A172 (cell line): ENCODE measurements at places on chromosomes 3 and 15.

DNA sequence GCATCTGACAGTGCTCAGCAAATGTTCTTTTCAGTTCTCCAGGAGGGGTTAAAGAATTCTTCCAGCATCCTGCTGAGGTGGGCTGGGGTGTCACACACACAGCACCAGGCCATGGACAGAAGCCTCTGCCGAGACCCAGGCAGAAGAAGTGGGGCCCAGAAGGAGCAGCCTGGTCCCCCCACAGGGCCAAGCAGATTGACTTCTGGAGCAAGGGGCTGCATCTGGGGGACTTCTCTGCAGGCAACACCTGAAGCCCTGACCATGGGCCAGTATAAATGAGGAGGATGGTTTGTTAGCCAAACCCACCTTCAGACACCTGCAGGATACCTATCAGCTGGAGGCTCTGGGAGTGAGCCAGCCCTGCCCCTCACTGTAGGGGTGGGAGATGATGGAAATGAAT, 16.2 kb upstream of the TMEM40 start:
- DNase-seq, result no peak

- DNase-seq, result no peak
Observed at GRCh38 chr15:79924379-79924778, 27.6 kb upstream of the MTHFS start.

DNA sequence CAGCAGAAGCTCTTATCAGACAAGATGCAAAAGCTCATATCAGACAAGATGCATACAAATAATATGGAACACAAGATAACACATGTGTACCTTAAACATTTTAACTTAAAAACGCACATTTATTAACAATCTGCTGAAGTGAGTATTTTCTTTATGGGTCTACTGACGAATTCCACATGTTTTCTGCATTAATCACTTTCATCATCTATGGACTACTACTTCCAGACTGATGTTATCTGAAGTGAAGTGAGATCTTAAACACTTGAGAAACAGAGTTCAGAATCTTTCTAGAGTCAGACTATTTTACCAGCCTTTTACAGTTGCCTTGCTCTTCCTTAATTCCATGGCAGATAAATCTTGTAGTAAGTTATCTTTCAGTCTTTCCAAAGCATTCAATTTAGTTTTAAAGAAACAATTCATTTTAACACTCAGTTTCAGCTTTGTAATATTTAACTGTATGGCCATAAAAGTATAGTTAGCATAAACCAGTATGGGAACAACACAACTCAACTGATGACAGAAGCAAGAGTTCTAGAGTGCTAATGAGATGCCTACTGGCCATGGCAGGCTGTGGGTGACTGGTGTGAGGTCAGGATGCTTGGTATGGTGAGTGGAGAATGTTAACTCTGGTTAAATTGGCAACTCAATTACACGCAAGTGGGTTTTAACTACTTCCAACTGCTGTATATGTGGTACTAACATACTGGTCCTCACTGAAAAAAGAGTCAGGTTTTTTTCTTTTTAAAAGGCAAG, 9.8 kb downstream of the CMTM6 start:
- no peak for DNase-seq

- no peak for DNase-seq
Observed at GRCh38 chr3:15120986-15121385, 22.0 kb upstream of the RBSN start.

DNA sequence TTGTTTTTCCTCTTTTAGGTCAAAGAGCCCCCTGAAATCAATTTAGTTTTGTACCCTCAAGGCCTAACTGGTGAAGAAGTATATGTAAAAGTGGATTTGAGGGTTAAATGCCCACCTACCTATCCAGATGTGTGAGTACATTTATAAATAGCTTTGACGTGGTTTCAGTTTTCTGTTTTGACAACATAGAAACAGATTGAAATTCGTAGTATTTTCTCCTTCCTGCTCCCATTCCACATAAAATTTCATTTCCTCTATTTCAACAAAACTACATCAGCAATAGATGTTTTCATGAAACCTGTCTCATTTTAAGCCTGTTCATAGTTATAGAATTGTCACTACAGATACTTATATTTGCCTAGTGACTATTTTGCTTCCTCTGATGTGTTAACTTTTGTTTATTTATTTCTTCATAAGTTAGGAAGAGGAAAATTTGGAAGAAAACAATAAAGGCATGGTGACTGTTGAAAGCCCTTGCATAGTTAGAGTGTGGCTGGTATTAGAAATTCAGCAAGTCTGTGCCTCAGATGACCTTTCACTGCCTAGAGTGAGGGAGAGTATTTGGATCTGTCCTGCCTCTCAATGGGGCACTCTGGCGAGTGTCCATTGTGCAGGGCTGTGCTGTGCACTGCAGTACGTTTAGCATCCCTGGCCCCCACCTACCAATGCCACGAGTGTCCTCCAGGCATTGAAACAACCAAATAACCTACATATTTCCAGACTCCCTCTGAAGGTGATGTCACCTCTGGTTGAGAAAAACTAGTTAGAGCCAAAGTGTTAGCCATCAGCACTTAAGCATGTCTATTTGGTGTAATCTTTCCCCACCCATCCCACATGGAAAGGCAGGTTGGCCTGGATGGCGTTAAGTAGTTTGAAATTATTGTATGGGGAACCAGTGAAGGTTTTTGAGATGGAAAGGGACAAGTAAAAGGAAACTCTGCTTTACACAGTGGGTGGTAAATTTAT, 5.9 kb downstream of the EIF2AK4 start:
- no peak for DNase-seq

GRCh38 chr15:47870300-47870955, 153.1 kb downstream of the SEMA6D start:
- DNase-seq, result no peak

- no peak for DNase-seq
Observed at GRCh38 chr3:187382609-187383151, 14.5 kb downstream of the RTP4 start.

GRCh38 chr3:33007776-33008175, 56.3 kb downstream of the CCR4 start:
- DNase-seq, result no peak

DNA sequence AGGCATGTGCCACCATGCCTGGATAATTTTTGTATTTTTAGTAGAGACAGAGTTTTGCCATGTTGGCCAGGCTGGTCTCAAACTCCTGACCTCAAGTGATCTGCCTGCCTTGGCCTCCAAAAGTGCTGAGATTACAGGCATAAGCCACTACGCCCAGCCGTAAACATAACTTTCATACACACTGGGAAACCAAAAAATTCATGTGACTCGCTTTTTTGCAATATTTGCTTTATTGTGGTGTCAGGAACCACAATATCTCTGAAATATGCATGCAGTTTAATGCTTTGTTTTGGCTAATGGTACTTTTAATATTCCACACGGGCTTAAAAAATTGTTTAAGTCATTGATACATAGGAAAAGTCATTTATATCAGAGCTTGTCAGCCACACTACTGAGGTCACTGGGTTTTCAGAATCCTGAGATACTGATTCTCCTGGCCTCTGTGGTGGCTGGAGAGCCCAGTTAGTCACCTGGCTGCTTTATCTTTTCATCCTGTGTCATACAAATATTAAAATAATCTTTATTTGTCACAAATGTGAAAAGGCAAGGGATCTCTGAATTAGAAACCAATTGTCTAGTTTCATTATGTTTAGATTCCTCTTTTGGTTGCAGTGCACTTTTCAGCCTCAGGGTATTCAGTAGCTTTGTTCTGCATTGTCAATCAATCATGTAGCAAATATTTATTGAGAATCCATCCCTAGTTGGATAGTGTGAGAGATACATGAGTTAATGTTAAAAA, 10.0 kb downstream of the TMEM62 start:
- DNase-seq, result no peak

- no peak for DNase-seq
Observed at GRCh38 chr15:65957451-65957850, 88.2 kb downstream of the RAB11A start.

- no peak for DNase-seq
Observed at GRCh38 chr15:85718271-85718971, 76.3 kb downstream of the KLHL25 start.

DNA sequence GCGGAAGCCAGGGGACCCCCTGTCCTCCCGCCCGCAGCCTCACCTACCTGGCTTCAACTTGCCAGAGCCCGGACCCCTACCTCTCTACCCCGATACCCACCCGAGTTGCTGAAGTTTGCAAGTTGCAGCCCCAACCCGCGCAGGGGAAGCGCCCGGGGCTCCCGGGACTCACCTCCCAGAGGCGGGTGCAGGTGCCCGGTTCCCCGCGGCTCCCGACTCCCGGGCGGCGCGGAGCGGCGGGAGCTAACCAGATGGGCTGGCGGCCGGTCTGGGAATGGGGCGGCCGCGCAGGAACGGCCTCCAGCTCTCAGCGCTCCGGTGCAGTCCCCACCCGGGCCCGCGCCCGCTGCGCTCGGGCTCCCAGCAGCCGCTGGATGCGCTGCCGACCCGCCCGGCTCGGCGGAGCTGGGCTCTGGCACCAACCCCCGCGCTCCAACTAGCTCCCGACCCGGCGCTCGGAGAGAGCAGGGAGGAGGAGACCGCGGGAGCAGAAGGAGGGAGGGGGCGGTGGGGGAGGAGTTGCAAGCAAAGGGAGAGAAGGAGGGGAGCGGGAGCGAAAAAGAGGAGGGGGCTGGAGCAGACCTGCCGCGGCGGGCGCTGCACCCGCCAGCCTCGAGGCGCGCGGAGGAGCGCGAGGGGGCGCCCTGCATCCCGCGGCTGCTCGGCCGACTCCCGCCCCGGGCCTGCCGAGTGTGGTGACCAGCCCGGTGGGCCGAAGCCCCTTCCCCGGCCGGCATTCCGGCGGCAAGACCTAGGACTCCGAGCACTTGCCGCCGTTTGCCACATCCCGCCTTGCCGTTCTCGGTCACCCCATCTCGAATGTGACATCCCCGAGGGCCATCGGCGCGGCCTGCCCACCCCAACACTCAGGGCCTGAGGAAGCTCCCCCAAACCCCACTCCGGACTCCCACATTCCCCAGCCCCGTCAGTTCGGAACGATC, at the start of gene SEMA5B:
Gene SEMA5B, minus strand, starts transcription at position 472 of the 941 bp plus-strand sequence. CDS start 66,500 bp downstream, outside the sequence.
- no peak for DNase-seq

GRCh38 chr3:3027976-3028567, 82.1 kb downstream of the IL5RA start:
- no peak for DNase-seq

DNA sequence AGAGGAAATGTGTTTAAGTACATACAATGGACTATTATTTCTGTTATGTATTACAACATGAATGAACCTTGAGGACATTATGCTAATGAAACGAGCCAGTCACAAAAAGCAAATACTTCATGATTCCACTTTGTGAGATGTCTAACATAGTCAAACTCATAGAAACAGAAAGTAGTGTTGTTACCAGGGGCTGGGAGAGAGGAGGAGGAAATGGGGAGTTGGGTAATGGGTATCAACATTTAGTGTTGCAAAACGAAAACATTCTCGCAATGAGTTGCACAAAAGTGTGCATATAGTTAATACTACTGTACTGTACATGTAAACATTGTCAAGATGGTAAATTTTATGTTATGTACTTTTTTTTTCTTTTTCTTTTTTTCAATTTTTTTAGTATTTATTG, 194.3 kb downstream of the IL5RA start:
- DNase-seq, result no peak

- no peak for DNase-seq
Observed at GRCh38 chr3:157368171-157368570, 68.5 kb upstream of the PTX3 start.

- no peak for DNase-seq
Observed at GRCh38 chr3:34969513-34969912, 669.8 kb upstream of the ARPP21 start.

- peak; percentile 13 for DNase-seq
Observed at GRCh38 chr3:98733053-98733811, 29.9 kb upstream of the ST3GAL6 start.

- DNase-seq, result peak; percentile 3
Observed at GRCh38 chr3:144499001-144499930, 527.6 kb downstream of the DIPK2A start.
